ENCODE measurements at places on chromosomes 5 and 9.

DNA sequence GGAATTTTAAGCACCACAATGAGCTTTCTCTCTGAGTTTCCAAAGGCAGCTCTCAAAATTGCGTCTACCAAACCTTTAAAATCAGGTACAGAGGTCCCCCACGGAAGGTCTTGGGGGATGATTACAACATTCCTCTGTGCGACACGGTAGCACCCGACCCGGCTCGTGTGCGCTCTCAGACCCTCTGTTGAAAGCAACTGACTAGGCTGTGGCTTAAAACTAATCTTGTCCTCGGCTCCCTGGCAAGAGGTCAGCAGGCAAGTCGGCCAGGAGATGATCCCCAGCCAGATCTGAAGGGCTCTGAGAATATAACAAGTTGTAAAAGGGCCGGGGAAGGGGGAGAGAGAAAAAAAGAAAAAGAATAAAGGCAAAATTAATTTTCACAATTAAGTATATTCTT, 92.6 kb upstream of the LMX1B start:
- DNase-seq, result no peak

DNA sequence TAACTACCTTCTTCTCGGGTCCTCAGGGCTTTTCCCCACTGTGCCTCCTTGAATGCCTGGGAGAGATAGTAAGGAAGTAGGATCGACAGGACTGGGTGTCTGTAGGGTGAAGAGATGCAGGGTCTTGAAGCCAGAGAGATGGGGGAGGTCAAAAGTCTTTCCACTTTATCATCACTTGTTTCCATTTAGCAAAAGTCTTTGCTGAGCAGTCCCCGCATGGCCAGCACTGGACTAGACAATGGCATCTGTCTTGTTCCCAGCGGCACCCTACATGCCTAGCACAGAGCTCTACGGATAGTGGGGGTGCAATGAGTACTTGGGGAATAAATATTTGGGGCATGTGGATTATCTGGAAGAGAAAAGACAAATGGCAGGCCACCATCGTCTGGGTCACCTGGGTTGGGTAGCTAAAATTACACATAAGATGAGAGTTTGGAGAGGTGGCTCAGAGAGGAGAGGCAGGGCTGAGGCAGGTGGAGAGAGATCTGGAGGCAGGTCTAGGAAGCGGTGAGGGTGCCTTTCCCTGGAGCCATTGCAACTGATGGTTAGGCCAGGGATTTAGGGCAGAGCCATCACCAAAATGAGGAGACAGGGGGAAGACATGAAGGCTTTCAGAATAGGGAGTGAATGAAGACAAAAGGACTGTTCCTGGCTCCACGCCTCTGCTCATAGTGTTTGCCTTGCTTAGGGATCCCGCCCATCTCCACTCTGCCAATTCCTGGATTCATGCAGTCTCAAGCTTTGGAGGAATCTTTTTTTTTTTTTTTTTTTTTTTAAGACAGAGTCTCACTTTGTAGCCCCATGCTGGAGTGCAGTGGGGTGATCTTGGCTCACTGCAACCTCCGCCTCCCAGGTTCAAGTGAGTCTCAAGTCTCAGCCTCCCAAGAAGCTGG, 250.8 kb upstream of the KLF4 start:
- DNase-seq, result peak; percentile 82

DNA sequence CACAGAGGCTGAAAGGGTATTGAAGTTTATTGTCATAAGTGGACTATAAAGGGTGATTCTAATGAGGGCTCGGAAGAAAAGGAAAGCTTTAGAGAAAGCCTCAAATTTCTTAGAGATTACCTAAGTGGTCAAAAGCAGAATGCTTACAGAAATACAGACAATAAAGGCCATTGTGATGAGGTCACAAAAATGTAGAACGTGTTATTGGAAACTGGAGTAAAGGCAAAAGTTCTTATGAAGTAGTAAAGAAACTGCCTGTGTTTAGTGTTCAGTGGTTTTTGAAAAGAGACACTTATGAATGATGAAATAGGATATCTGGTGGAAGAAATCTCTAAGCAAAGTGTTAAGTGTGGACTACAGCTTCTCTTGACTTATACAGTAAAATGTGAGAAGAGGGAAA, 726.9 kb downstream of the DNAH5 start:
- DNase-seq, result peak; percentile 1

GRCh38 chr9:134942011-134942787, 24.5 kb upstream of the FCN1 start:
- DNase-seq, result no peak

GRCh38 chr9:105693435-105694189, 729 bp upstream of the TMEM38B start:
- DNase-seq, result no peak

Data from cardiac fibroblast (primary cell).